ENCODE measurements at places on chromosomes 3 and 15.

DNA sequence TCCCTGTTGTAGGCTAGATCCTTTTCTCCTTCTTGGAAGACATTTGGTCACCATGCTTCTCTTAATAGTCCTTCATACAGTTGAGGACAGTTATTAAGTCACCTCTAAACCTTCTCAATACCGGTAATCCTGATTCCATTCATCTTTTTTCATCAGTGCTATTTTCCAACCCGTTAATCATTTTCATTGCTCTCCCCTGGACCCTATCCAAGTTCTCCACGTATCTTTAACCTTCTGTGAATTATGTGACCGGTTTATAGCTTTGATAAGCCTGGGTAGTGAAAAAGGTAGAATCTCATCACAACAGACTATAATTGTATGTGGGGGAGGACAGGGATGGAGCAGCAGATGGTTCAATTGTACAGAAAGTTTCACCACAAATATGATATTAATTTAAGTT, 168.5 kb downstream of the MECOM start:
- no peak for DNase-seq

- DNase-seq = no peak
Measured at GRCh38 chr3:169002689-169003088, 660.8 kb downstream of the MECOM start.

GRCh38 chr3:135503760-135504686, 461.5 kb upstream of the PPP2R3A start:
- DNase-seq = peak; percentile 47

GRCh38 chr15:39364721-39365120, 216.2 kb upstream of the THBS1 start:
- no peak for DNase-seq

- DNase-seq = no peak
Measured at GRCh38 chr3:156661155-156661554, 13.2 kb upstream of the TIPARP start.

GRCh38 chr3:63232764-63233396, 45.2 kb upstream of the SYNPR start:
- DNase-seq = no peak

- no peak for DNase-seq
Measured at GRCh38 chr3:128485282-128486204, 7.5 kb downstream of the GATA2 start.

DNA sequence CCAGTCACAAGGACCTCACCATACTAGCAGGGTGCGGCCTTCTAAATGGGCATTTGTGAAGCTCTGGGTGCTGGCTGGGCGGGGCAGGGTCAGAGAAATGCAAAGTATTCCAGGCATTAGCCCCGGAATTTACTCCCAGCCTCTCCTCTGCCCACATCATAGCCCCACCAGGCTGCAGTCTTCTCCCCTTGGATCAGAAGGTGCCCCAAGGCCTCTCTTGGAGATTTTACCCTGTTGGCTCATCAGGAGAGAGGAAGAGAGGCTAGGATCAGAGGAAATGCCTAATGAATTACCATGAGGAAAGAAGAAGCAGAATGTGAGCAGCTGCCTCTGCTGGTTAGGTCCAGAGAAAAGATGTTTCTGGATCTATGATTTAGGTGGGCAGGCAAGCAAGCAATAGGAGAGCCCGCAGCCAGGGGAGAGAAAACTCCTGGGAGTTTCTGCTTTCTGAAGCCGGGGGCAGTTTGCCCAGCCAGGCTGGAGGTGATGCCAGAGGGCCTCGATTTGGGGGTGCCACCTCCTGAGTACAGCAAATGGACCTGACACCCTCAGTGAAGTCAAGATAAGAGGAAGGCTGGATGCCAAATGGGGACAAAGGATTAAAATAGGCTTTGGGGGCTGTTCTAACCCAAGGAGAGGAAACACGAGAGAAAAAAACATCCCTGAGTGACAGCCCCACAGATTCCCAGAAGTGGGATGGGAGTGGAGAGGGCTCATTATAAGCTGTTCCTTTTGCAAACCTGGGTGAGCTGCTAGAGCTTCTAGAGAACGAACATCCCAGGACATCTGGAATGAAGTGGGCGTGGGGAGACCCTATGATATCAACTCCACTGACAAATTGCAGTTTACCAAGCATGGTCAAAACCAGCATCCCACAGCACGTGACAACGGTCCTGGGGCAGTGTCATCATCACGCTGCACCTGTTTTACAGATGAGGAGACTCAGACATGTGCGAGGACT, 65.4 kb downstream of the BDH1 start:
- DNase-seq = no peak

- peak; percentile 73 for DNase-seq
Measured at GRCh38 chr3:188154014-188154808, at the start of gene LPP. Gene LPP (plus strand): TSS chr3:188154157. CDS start chr3:188406121, 251,964 bp downstream.

DNA sequence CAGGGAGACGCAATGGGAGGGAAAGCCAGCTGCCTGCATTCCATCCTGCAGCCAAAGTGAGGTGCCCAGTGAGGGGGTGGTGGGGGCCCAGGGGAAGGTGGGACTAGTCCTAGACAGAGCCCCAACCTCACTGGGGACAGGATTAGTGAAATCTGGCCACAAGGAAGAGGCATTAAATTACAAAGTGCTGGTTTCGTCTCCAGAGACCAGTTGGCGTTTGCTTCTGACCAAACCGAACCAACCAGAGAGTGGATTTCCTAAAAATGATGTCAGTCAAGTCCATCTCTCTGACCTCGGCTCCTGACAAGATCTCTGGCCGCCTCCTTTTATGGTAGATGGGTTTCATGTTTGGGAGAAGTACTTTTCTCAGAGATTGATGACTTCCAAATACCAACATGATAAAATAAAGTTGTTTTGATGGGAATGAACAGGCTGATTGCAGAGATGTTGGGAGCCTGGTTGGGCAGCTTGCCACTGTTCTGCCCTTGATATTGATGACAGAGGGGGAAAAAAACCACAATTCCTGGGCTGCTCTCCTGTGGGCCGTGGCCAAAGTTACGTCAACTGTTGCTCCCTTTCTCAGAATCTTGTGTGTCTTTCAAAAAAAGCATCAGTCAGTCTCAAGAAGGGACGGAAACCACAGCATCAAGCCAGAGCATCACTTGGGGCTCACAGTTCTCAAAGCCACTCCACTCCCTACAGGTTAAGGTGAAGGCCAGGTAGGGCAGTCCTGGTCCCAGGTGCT, 24.6 kb downstream of the ITGA11 start:
- no peak for DNase-seq

DNA sequence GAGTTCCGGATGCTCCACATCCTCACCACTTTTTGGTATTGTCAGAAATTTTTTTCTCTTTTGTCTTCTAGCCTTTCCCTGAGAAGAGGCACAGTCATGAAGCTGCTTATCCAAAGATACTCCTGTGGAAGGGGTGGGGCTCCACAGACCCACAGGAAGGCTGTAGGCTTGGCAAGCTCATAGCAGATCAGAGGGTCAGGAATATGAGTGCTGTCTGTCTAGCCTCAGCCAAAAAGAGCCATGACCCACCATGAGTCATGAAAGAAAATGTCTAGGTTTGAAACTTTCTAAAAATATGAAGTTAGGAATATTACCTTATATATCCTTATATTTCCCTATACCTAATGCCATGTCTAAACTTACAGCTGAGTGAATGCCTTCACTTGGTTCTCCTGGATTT, 118.2 kb upstream of the THBS1 start:
- DNase-seq = no peak

- no peak for DNase-seq
Measured at GRCh38 chr3:48859206-48859605, 11.5 kb upstream of the PRKAR2A start.

- DNase-seq = no peak
Measured at GRCh38 chr3:187507266-187507665, 139.1 kb downstream of the RTP4 start.

- no peak for DNase-seq
Measured at GRCh38 chr15:85019815-85020590, 38.3 kb downstream of the PDE8A start.

DNA sequence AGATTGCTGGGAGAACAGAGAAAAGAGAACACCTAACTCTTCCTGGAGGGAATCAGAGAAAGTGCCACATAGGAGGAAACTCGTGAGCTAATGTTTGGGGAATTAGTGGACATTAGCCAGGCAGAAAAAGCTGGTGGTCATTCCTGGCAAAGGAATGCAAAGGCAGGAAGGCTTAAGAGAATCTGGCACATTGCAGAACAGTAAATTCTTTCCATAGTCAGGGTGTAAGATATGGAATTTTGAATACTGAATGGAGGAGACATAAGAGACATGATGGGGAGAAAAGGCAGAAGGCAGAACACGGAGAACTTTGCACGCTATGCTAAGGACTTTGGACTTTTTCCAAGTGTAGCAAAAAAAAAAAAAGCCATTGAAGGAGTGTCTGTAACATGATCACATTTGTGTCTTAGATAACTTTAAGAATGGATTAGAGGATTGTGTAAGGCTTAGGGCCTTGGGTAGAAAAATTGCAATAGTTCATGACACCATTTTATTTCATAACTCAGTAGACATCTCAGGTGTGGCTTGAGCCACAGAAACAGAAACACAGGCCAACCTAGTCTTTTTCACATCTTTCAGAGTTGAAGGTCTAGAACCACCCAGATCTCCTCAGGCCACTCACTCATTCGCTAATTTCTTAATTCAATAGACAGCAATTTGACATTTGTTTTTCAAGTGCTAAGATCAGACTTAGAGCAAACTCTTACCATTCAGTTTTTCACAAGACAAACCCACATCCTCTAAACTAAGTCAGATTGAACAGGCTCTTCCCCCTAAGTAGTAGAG, 31.2 kb upstream of the CCDC80 start:
- DNase-seq = no peak

GRCh38 chr3:146250449-146251382, at the start of gene PLSCR4:
Gene PLSCR4 (minus strand): TSS chr3:146251105. CDS start chr3:146222071, 29,034 bp downstream.
- peak; percentile 29 for DNase-seq

GRCh38 chr3:138497851-138498250, 63.4 kb downstream of the ESYT3 start:
- DNase-seq = no peak

DNA sequence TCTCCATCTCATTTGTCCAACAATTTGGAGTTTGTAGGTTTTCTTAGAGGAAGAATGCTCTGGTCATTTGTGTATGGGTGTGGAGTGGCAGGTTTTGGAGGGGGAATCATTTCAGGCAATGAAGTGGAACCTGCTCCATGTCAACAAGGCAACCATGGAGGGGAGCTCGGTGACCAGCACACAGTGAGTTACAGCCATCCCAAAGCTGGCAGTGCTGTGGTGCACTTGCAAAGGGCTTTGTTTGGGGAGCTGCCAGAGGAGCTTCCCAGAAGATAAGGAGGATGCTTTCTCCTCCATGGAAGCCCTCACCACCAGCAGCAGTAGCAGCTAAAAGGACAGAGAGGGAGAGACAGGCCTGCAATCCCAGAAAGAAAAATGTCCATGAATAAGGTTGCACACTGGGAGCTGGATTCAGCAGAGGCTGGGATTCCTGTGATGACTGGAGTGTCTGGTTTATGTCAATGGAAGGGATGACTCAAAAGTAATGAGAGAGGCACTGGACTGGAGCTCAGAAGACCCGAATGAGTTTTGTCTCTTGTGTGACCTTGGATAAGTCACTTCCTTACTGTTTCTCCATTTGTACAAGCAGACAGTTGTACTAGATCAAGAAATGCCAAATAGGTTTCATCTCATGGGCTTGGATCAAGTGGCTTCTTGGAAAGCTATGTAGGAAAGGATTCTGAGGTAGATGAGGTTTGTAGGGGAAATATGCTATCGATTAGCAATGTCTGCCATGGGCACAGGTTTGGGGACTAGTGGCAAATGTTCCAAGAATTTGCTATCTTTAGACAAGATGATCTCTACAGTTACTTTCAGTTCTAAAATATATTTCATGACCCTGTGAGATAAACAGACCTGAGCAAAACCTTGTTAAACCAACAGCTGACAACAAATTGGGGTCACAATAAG, 27.2 kb upstream of the UBE2Q2 start:
- no peak for DNase-seq

- DNase-seq = no peak
Measured at GRCh38 chr3:29186131-29186599, 94.7 kb upstream of the RBMS3 start.

- DNase-seq = no peak
Measured at GRCh38 chr3:127794402-127794801, 27.9 kb downstream of the MGLL start.

GRCh38 chr15:59332009-59332408, 40.7 kb downstream of the MYO1E start:
- DNase-seq = no peak

GRCh38 chr15:66408254-66408653, 21.5 kb downstream of the MAP2K1 start:
- no peak for DNase-seq

DNA sequence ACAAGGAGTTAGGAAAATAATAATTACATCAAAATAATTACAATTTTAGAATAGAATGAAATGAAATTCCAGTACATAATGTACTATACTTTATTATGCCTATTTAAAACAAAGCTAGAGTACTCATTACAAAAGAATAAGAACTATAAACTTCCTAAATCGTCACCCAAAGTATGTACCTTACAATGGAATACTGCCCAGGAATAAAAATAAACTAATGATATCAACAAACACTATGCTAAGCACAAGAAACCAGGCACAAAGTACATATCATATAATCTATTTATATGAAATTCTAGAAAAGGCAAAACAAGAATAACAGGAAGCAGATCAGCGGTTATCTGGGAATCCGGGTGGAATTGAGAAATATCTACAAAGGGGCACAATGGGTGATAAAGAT, 84.7 kb downstream of the MYO9A start:
- no peak for DNase-seq

GRCh38 chr3:137062250-137062649, 104.5 kb downstream of the IL20RB start:
- DNase-seq = no peak

DNA sequence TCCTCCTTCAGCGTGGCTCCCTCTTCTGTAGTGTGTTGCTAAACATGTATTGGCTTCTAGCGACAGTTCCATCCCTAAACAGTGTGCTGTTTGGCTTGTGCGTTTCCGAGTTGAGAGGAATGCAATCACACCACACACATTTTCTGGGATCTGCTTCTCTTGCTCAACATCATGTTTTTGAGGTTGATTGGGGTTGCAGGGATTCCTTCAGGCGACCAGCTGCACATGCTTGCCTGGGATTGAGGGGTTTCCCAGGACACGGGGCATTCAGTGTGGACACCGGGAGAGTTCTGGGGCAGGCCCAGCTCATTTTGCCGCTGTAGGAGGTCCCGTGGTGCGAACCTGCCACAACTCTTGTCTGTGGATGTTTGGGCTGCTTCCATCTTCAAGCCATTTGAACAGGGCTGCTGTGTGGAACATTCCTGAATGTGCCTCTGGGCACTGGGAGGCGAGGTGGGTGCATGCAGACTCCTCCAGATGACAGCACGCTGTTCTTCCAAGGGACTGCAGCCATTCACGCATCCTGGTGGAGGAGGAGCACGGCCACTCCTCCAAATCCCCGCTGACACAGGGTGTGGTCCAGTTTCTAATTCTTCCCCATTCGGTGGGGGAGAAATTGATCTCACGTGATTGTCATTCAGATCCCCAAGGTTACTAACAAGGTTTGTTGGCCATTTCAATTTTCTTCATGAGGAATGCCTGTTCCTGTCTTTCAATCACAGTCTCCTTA, 82.8 kb downstream of the PLXNA1 start:
- no peak for DNase-seq

DNA sequence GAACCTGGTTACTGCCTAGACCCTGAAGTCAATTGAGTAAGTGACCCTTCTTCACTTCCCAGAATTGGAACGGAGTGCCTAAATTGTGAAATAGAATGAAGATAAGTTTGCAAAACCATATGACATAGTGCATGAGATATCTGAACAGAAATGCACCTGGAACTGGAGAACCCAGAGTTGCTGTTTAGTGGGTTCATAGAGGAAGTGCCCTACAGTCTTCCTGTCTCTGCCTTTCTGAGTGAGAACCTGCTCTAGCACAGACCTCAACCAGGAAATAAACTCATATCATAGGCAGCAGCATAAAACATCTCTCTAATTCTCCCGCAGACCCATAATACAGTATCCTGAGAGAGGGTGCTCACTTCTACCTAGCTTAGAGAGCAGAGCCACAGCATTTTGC, 82.9 kb downstream of the EOMES start:
- no peak for DNase-seq

All from HuH-7 (cell line).